ENCODE measurements at places on chromosomes 13 and 19.
A peak's percentile ranks its signal among the peaks of the same experiment; 100 is the strongest.

- peak; percentile 62 for DNase-seq
These were observed 30.4 kb upstream of the CYP4F8 start for GRCh38 chr19:15584541-15585115.

- DNase-seq: no peak
These were observed 12.1 kb downstream of the CCDC70 start for GRCh38 chr13:51873837-51874236.

- no peak for DNase-seq
These were observed at the start of gene DAZAP1 for GRCh38 chr19:1407528-1408299. DAZAP1 (plus strand) TSS chr19:1407586; CDS start chr19:1407774, 188 bp downstream.

- no peak for DNase-seq
These were observed 13.2 kb downstream of the SPINT2 start for GRCh38 chr19:38277549-38277948.

DNA sequence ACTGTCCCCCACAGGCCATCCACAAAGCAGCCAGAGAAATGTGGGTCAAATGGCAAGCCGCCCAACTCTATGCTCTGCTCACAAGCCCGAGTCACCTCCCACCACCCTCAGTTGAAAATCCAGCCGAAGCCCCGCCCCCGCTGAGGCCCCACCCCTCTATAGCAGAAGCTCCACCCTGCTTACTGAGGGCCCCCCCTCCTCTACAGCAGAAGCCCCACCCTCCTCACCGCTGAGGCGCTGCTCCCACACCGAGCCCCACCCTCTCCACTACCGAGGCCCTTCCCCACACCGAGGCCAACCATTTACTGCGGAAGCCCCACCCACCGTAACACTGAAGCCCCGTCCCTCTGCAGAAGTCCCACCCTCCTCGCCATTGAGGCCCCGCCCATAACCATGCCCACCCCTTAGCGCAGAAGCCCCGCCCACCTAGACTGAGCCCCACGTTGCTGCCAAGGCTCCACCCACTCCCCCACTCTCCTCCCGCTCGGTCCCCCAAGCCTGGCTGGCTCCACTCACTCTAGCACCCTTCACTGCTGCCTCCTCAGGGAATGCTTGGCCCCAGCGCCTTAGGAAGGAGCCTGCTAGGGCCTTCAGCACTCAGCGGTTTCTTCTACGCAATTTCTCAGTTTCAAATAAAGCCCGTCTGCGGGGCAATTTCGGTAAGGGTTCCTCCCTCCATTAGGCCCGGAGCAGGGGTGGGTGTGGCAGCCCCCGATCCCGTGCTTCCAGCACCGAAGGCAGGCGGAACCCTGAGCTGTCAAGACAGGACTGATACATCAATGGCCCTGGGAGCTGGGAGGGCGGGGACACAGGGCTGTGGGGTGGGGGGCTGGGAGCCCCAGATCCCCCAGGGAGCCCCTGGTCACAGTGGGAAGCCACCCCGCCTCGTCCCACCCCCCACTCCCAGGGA is 9.0 kb upstream of the MYDGF start:
- DNase-seq: no peak

DNA sequence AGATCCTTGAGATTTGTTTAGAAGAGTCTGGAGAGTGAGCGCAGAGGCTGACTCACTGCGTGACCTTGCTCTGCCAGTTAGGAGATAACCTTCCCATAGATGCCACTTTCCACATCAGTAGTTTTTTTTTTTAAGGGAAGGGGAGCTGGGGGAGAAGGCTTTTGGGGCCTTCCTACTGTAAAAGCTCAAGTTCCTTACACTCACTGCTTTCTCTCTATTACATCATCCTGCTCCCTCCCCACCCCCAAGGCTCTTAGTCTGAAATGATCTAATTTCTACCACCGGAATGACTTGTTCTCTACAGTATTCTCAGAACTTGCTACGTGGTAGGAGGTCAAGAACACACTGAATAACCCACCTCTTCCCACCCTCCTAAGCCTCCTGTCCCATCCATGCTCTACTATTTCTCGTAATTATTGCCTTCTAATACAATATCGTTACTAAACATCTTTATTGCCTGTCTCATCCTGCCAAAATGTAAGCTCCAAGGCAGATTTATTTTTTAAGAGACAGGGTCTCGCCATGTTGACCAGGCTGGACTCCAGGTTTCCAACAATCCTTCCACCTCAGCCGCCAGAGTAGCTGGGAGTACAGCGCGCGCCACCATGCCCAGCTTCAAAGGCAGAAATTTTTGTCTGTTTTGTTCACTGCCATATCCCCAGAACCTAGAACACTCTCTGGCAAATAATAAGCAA is 1.2 kb downstream of the LONP1 start:
- DNase-seq: no peak

DNA sequence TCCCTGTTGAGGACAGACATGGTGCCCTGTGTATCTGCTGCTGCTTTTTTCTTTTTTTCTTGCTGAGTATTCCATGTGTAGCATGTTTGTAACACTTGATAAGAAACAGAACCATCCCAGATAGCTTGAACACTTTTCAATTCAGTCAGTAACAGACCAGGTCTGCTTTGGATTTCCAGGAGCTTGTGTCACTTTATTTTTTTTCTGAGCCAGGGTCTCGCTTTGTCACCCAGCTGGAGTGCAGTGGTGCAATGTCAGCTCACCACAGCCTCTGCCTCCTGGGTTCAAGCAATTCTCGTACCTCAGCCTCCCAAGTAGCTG is 43.7 kb downstream of the BBC3 start:
- no peak for DNase-seq

- DNase-seq: no peak
These were observed 9.7 kb downstream of the CILP2 start for GRCh38 chr19:19547674-19548336.

DNA sequence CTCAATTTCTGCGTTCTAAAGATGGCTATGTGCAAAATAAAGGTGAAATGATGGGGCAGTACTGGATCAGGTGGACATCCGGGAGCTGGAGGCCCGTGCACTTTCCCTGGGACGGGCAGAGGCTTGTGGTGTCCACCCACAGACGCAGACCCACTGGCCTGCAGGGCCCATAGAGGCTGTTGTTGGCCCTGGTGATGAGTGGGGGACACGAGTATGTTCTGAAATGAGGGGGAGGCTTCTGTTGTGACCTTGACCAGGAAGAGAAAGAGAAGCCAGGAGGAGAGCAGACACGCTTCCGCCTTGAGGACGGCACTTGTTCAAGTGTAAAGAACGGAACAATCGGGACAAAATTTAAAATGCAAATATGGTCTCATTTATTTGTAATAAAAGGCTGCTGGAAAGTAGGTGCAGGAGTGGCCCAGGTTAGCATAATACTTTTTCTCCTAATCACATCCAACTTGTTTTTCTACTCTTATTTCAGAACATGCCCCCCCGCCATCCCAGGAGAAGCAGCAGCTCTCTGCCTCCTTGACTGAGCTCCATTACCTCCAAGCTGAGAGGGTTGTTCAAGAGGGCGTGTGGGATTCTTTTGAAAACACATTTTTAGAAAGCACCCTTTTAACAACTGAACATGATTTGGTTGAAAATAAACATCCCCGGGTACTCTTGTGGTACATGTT is 27.1 kb downstream of the ATP11A start:
- DNase-seq: no peak

DNA sequence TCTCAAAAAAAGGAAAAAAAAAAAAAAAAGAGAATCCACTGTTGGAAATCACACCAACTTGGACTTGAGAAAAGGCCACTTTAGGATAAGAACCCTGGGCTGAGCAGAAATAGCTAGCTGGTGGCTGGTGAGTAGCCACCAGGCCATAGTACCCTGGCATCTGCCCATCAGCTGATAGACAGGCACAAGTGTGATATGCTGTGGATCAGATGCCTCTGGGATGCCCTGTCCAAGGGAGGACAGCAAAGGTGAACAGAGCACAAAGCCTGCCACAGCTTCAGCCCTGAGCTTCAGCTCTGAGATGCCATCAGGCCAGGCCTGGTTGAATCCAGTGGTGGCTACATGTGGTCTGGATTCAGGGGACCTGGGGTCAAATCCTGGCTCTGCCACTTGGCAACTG is 8.7 kb downstream of the SIRT2 start:
- DNase-seq: no peak

- DNase-seq: no peak
These were observed 77.5 kb upstream of the MIR17HG start for GRCh38 chr13:91270031-91270430.

GRCh38 chr13:110644892-110645521 is 29.7 kb downstream of the NAXD start:
- DNase-seq: peak; percentile 55
